GM12865 (cell line): ENCODE measurements at places on chromosomes 12 and 14.

- DNase-seq: no peak
These were observed 214.1 kb upstream of the FLRT2 start for GRCh38 chr14:85315733-85316290.

DNA sequence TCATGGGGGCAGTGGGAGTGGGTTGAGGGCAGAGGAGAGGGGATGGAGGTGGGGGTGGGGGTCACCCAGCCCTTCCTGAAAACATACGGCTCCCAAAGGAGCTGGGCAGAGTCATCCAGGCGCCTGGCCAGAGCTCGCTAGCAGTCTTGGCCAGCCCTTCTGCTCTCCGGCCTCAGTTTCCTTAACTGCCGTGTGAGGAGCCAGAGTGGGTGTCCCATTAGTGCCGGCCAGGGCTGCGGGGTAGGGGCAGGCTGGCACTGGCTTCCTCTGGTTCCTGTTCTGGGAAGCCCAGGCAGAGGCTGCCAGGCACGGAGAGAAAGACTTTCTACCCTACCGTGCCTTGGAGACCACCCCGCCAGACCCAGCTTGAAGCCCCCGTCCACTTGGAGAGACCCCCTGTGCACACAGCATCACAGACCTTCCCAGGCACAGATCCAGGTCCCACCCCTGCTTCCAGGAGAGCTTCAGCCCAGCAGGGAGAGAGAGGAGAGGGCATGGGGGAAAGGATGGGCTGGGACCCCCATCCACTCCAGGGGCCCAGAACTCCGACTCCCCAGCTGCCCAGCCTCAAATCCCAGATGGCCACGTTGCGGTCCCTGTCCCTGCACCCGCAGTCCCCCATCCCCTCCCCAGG, 93.3 kb downstream of the RFLNA start:
- DNase-seq: no peak

- no peak for DNase-seq
These were observed 22.7 kb upstream of the GTF2A1 start for GRCh38 chr14:81243499-81243898.

- DNase-seq: no peak
These were observed 104.3 kb downstream of the FLRT2 start for GRCh38 chr14:85634205-85634604.

DNA sequence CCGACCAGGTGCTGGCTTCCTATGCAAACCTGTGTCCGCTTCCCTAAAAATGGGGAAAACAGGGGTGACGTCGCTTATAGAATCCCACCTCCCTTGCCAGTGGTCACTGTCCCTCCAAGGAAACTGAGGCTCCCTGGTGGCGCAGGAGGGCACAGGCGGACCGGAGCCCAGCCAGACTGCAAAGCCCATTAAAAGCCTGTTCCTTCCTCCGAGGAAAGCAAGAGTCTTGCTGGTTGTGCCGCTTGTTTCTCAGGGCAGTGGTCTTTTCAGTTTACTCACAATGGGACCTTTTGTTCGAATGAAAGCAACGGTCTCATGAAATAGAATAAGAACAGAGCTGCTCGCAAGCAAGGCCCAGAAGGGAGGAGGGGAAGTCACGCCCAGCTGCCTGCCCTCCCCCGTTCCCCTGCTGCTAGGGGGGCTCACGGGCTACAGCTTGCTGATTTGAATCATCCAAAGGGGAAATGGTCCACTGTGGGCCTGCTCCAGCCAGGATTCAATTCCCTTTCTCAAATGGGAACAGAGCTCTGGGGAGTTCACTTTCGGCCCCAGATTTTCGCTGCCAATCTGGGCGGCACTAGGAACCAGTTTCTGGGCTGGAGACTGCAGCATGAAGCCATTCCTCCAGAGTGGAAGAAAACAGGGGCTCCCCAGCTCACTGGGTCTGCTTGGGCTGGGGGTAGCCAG, 4.6 kb upstream of the SELPLG start:
- no peak for DNase-seq

DNA sequence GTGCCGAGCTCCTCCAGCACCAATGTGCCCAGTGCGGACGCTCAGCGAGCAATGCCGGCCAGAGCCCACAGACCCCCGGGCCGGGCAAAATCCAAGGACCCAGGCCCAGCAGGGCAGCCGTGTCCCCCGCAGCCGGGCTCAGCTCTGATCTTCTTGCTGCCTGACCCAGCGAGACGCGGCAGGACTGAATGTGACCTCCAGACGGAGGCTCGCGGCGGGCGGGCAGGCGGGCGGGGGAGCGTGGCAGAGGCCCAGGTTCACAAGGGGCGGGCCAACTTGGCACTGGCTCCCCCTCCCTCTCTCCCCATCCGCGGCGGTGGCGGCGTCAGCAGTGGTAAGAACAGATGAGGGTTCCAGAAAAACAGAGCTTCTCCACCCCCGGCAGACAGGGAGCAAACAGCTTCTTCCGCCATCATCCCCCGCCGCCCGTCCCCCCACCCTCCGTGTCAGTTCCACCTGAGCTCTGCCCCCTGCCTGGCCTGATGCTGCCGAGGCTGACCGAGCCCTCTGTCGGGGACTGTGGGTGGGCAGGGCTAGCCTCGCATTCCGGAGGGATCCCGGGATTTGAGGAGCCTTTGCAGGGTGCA, 94.3 kb downstream of the RFLNA start:
- peak; percentile 31 for DNase-seq

- DNase-seq: no peak
These were observed 42.4 kb downstream of the OVCH1 start for GRCh38 chr12:29455087-29455486.

DNA sequence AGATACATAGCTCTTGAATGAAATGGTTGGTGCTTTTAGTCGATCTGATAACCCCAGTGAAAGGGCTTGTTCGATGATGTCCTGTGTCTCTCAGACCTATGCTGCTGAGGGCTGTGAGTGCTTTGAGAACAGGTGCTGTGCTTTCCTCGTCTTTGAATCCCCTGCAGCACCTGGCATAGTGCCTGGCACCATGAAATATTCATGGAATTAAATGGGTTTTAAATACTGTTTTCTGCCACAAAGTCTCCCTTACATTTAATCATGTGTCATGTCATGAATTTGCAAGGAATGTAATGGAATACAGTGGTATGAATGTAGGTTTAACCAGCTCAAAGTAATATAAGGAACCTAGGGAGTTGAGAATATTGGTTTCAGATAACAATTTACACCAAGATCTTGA, 220.5 kb upstream of the PRICKLE1 start:
- no peak for DNase-seq

DNA sequence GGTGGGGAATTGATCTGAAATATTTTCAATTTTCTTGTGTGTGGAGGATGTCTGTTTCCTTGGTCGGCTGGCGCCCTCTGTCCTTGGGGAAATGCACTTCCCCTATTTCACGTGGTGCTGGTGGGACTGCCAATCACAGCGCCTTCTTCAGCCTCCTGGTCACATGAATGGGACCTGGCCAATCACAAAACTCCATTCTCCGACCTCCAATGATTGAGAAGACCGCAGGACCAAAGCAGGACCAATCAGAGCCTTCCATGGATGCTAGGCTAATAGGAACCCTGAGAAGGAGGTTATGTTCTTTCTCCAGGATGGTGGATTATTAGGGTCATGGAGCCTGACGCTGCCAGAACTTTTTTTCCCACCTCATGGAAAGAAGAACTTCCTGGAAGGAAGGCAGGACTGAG, 188.7 kb downstream of the TTC8 start:
- DNase-seq: peak; percentile 32

GRCh38 chr12:5694759-5695409, 250.2 kb downstream of the ANO2 start:
- DNase-seq: no peak

GRCh38 chr14:68264260-68264569, 444.6 kb downstream of the RAD51B start:
- DNase-seq: no peak

- DNase-seq: no peak
These were observed 26.6 kb downstream of the FAIM2 start for GRCh38 chr12:49877066-49877465.

- peak; percentile 87 for DNase-seq
These were observed 3.6 kb upstream of the BATF start for GRCh38 chr14:75518625-75519024.

DNA sequence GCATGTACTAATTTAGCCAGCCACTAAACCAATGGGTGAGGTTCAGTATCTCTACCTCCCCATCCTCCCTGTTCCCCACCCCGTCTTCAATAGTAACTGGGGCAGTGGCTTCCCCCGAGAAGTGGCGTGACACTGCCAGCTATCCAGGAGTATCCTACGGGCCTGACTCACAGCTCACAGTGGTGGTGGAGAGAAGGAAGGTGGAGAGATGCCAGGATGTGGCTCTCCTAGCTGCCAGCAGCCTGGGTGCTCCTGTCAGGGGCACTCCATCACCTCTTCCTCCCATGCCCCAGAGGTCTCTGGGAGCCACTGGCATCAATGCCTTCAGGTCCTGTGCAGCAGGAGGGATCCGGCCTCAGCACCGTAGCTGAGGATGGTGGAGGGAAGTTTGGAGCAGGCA, 49.0 kb downstream of the TSPAN11 start:
- DNase-seq: no peak

DNA sequence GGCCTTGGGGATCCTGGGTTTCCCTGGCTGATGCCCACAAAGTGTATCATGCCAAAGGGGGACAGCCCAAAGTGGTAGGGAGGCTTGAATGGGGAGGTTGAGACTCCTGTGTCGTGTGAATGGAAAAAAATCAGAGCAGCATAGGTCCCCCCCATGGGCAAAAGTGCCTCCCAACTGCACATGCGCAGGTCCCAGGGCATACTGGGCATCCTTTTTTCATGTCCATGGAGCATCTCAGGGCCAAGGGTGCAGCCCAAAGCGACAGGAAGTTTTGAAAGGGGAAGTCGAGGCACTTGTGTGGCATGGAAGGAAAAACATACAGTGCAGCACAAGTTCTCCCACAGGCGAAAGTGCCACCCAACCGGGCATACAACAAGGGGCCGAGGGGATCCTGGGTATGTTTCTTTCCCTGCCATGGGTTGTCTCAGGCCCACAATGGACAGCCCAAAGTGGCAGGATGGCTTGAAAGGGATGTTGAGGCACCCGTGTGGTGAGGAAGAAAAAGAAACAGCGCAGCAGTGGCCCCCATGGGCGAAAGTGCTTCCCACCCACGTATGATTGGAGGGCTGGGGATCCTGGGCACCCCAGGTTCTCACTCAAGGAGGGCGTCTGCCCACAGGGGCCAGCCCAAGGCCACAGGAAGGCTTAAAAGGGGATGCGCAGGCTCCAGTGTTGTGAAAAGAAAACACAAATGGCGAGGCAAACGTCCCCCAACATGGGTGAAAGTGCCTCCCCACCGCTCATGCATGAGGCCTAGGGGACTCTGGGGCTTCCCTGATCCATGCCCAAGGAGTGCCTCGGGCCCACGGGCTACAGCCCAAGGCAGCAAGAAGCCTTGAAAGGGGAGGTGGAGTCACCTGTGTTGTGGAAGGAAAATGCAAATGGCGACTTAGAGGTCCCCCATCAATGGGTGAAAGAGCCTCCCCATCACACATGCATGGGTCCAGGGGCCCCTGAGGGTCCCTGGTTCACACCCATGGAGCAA, 573.7 kb downstream of the ALG10 start:
- DNase-seq: no peak

DNA sequence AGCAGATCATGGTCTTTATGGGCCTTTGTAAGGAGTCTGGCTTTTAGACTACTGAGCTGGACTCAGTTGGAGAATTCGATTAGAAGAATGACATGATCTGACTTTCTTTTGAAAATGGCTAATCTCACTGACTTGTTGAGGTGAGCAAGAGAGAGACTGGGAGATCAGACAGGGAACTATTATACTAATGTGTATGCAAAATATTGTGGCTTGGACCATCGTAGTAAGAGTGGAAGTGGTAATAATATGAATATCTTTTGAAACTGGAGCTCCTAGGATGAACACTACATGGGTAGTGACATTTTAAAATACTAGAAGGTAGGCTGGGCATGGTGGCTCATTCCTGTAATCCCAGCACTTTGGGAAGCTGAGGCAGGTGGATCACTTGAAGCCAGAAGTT, 56.2 kb upstream of the CCT2 start:
- DNase-seq: no peak

DNA sequence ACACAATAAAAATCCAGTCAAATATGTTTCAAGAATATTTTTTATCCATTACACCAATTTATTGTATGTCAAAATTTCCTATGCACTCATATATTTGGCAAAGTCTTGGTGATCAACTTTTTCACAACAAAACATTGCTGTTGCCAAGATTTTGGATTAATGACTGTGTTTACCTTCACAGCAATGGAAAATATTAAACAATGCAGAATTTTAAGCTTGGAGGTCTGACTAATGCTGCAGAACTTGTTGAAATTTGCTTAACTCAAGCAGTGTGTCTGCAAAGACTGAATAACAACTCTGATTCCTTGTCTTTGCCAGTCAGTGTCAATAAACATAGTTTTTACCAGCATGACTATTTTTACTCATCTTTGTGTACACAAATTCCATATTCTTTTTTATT, 336.4 kb downstream of the CCER1 start:
- DNase-seq: no peak

GRCh38 chr12:65935906-65936901, 111.9 kb downstream of the HMGA2 start:
- no peak for DNase-seq

DNA sequence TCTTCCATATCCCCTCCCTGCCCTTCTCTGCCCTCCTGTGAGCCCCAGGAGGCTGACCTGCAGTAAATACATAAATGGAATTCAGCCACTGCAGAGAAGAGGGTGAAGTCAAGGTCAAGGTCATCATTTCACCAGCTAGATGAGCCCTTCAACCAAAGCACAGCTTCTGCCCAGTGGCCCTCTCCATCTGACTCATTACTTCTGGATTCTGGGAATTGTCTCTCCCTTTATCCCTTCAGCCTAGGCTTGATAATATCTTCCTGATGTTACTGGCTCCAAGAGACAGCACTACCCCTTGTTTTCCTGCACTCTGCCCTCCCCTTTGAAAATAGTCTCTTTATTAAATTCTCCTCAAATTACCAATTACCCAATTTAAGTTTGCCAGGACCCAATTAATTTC, 64.5 kb downstream of the TTC9 start:
- no peak for DNase-seq

GRCh38 chr12:42585154-42585840, 4.2 kb downstream of the PRICKLE1 start:
- DNase-seq: no peak

- DNase-seq: no peak
These were observed 5.1 kb upstream of the SERPINA1 start for GRCh38 chr14:94393474-94393873.
